HuH-7.5 (cell line): ENCODE measurements at places on chromosomes 16 and 17.

- no peak for DNase-seq
These were observed 53.1 kb downstream of the MRM3 start for GRCh38 chr17:835263-835662.

GRCh38 chr16:67443265-67443664 is 12.3 kb downstream of the HSD11B2 start:
- no peak for DNase-seq

DNA sequence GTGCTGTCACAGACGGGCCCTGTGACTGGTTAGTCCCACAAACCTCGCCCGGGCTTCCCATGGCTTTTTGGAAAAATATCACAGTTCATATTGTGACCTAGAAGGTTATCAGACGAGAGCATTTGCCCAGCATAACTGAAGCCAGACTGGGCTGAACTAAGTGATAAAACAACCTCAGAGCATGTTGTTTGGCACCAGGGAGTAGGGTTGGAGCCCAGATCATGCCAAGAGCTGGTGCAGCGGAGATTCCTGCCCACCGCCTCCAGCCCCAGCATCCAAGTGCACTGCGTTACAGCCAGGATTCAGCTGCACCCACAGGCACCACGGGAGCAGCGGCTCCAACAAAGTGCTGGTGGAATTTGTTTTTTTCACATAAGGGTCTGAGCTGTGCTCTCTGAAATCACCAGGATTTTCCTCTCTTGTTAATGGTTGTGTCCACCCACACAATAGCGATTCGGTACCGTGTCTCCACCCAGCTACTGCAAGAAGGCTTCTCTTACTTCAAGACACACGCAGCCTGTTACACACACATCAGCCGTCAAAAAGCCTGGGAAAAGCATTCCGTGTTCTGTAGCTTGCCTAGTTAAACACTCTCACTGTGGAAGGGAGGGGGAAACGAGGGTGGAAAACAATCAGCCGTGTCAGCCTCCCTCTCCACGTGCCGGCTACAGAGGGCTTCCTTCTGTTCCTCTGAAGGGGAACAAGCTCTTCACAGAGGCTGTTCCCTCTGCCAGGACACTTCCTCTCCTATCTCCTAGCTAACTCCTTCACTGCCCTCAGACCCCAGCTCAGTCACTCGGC is 273.8 kb downstream of the C16orf95 start:
- DNase-seq, result no peak

DNA sequence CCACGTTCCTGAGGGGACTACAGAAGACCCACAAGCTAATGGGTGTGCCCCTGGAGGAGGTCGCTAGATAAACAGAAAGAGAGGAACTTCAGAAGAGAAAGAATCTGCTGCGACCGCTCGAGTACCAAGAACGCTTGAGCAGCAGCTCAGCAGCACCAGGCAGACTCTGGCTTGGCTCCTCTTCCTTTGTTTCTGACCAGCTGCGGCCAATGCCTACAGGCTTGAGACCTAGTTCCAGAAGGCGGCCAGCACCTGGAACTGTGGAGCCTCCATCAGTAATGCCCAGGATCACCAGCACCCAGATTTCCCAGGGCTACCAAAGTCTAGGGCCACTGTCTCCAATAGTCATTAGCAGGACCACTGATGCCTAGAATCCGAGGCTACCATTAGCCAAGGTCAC is 26.0 kb upstream of the GOSR2 start:
- DNase-seq, result no peak

- no peak for DNase-seq
These were observed 1.3 kb downstream of the ZNF276 start for GRCh38 chr16:89722392-89723278.

DNA sequence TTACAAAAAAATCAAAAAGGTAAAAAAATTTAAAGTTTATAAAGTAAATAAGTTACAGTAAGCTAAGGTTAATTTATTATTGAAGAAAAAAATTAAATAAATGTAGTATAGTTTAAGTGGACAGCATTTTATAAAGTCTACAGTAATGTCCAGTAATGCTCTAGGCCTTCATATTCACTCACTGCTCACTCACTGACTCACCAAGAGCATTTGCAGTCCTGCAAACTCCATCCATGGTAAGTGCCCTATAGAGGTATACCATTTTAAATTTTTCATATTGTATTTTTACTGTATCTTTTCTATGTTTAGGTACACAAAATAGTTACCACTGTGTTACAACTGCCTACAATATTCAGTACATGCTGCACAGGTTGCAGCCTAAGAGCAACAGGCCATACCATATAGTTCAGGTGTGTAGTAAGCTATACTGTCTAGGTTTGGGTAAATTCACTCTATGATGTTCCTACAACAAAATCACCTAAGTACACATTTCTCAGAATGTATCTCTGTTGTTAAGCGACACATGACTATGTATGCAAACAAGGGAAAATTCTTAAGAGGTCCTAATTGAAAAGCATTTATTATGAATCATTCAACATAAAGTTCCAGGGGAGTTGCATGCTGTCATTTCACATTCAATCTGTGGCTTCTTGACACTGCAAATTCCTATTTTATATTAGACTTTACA is 92.3 kb downstream of the SPAG9 start:
- no peak for DNase-seq
